ENCODE measurements at places on chromosomes 2 and 18. TPM values are rescaled to one million over a fixed set of nuclear protein-coding genes. Genes with fewer than 3 reads are reported as not detected.

DNA sequence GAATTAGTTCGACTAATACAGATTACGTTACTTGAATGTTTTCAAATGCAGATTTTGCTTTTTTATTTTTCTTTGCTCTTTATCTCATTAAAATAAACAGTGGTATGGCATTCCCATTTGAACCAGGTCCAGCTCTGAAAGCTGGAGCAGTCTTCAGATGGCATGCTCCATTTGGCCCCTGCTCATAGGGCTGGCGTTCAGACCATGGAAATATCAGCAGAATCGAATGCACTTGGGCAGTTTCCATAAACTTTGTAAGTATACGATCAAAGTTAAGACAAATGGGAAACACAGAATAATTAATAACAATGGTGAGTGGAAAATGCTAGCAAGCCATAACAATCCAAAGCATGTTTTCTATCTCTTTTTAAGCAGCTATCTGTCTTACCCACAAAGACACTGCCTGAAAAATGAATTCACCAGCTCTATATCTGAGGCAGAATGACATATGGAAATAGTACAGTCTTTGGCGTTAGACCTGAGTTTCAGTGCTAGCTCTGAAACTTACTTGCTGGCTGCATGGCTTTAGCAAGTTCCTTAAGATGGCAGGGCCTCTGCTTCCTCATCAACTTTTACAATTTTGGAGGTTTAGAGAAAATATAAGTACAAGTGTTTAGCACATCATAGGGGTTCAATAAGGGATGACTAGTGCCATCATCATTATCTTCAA is 131.6 kb downstream of the BCL2 start:
- no peak overlapping the region for H3K4me3 ChIP-seq
- peaks cover 57% of the 10 kb centered on the region for H3K4me1 ChIP-seq
- peak overlapping the region; percentile 17 for H3K27ac ChIP-seq
- DNase-seq: no peak
- no peaks in the 10 kb centered on the region for H3K36me3 ChIP-seq

- DNase-seq: no peak
- no peak overlapping the region for H3K4me3 ChIP-seq
- no peaks in the 10 kb centered on the region for H3K27me3 ChIP-seq
- no peaks in the 10 kb centered on the region for H3K4me1 ChIP-seq
Measured at GRCh38 chr18:11020161-11020853, 129.1 kb downstream of the PIEZO2 start.

GRCh38 chr18:6734726-6735430 is 5.4 kb downstream of the ARHGAP28 start:
- no peak overlapping the region for H3K4me3 ChIP-seq
- H3K27ac ChIP-seq: peak overlapping the region; percentile 40
- H3K27me3 ChIP-seq: peaks cover 5% of the 10 kb centered on the region
- DNase-seq: no peak
- no peaks in the 10 kb centered on the region for H3K4me1 ChIP-seq

DNA sequence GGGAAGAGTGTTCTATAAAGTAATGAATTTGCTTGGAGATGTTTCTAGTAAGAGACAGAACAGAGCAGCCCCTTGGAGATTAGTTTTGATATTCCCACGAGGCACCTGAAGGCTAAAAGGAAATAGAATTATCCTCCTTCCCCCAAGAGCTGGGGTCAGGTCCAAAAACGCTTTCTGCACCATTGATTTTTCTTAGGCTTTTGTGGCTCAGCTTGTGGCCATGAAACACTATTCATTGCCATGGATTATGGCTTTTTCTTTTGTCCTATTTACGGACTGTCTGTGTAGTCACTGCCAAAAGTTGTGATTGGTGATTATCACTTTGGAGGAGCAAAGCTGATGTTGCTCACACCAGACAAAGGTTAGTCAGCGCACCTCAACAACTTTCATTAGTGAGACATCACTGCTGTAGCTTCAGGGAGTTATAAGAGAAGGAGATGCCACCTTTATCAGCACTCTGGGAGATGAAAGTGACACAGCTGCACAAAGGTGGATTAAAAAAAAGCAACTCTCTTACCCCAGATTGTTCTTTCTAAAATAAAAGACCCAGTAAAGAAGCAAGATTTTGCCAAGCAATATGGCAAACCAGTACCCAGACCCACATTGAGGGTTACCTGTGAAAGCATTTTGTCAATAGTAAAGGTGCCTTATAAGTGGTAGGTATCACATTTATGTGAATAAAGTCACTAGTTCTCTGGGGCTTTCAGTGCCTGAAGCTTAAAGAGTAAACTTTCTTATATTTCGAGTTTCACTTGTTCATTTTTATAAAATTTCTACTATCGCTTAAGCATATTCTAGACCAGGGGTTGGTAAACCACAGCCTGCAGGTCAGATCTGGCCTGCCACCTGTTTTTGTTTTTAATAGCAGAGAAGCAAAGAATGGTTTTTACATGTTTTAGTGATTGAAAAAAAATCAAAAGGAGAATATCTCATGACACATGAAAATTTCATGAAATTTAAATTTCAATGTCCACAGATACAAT is 10.6 kb downstream of the CXCR4 start:
- no peak overlapping the region for H3K27ac ChIP-seq
- H3K4me1 ChIP-seq: no peaks in the 10 kb centered on the region
- H3K27me3 ChIP-seq: peaks cover 3% of the 10 kb centered on the region

DNA sequence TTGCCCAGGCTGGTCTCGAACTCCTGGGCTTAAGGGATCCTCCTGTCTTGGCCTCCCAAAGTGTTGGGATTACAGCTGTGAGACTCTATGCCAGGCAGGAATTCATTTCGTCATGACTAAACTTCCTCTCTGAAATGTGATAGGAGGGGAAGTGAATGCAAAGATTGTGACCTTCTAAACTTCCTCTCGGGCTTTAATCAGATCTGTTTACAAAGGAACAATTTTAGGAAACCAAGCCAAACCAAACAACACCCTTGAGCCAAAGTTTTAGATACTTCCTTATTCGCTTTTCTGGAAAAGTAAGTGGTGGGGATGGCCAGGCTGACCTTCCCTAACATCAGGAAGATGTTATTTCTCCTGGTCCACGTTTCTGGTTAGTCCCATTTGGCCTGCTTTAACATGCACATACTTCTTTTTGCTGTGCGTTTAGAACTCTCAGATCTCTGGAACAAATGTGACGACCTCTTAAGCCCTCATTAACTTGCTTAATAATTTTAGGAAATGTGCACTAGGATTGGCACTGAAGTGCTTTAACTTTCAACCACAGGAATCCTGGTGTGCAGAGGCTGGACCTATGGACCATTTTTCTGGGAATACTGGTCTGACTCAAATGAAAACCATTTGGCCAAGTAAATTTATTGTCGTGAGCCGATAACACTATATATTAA is 33.2 kb upstream of the YES1 start:
- no peak overlapping the region for H3K4me3 ChIP-seq
- no peaks in the 10 kb centered on the region for H3K27me3 ChIP-seq
- no peaks in the 10 kb centered on the region for H3K36me3 ChIP-seq
- no peak for DNase-seq
- H3K4me1 ChIP-seq: peaks cover 19% of the 10 kb centered on the region

GRCh38 chr18:24810561-24811305 is 350.3 kb downstream of the HRH4 start:
- DNase-seq: peak; percentile 71
- peak overlapping the region; percentile 64 for H3K27ac ChIP-seq
- H3K4me3 ChIP-seq: no peak overlapping the region
- no peaks in the 10 kb centered on the region for H3K36me3 ChIP-seq

DNA sequence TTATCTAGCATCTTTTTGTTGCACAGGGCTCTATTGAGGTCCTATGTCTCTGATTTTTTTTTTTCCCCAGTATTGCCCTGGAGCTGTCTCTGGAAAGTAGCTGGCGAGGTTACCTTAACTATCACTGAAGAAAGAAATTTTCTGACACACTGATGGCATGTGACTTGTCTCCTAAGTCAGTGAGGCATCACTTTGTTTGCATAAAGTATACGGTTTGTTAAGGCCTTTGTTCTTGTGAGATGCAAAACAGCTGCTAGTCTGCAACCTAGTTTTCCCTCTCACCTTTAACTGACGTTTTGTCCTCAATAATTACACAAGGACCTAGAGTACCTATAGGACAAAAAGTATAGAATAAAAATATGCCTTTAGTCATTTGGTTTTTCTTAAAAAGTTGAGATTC is 41.8 kb downstream of the UBXN4 start:
- no peak for DNase-seq
- H3K4me1 ChIP-seq: no peaks in the 10 kb centered on the region
- peaks cover 61% of the 10 kb centered on the region for H3K36me3 ChIP-seq
- H3K27ac ChIP-seq: no peak overlapping the region
- H3K27me3 ChIP-seq: no peaks in the 10 kb centered on the region

- no peak for DNase-seq
- H3K27ac ChIP-seq: no peak overlapping the region
- H3K27me3 ChIP-seq: no peaks in the 10 kb centered on the region
- no peaks in the 10 kb centered on the region for H3K36me3 ChIP-seq
- H3K4me3 ChIP-seq: no peak overlapping the region
Measured at GRCh38 chr2:184444623-184445223, 153.6 kb upstream of the ZNF804A start.

DNA sequence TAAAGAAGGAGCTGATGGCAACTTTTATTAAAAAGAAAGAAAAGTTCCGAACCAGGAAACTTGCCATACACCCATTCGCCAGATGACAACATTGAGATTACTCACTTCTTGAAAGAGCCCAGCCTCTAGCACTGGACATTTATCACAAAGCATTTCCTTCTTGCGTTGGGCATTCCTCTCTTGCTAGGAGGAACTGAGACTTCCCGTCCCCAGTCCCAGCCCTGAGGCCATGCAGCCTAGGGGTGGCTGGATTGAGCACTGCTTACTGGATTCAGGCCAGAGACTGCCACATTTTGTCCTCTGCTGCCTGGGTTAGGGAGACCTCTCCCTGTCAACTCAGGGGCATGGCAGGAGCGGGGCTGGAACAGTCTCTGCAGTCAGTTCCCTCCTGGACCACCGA is 80.1 kb downstream of the SDC1 start:
- H3K36me3 ChIP-seq: no peaks in the 10 kb centered on the region
- H3K27ac ChIP-seq: no peak overlapping the region
- H3K27me3 ChIP-seq: no peaks in the 10 kb centered on the region
- no peak for DNase-seq
- no peak overlapping the region for H3K4me3 ChIP-seq

DNA sequence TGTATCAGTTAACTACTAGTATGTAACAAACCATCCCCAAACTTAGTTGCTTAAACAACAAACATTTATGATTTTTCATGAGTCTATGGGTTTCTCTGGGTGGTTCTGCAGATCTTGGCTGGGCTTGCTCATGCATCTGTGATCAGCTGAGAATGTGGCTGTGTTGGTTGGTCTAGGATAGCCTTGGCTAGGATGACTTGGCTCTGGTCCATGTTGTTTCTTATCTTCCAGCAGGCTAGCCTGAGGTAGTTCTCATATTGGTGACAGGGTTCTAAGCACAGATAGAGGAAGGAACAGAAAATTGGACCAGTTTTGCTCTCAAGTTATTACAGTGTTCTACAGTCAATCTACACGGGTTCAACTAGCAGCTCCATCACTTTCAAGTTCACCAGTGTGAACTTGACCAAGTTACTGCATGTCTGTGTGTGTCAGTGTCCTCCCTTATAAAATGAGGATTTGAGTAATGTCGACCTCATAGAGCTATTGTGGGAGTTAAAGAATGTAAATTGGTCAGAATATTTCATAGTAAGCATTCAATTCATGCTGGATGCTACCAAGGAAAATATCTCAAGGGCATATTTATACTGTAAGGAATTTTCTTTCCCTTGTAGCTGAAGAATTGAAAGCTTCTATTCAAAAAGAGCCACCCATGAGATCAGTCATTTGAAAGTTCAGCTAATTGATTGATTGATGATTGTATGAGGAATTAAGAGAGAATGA is 65.3 kb downstream of the MYO3B start:
- H3K27me3 ChIP-seq: peaks cover 35% of the 10 kb centered on the region
- H3K4me1 ChIP-seq: no peaks in the 10 kb centered on the region
- no peak for DNase-seq
- no peak overlapping the region for H3K4me3 ChIP-seq

DNA sequence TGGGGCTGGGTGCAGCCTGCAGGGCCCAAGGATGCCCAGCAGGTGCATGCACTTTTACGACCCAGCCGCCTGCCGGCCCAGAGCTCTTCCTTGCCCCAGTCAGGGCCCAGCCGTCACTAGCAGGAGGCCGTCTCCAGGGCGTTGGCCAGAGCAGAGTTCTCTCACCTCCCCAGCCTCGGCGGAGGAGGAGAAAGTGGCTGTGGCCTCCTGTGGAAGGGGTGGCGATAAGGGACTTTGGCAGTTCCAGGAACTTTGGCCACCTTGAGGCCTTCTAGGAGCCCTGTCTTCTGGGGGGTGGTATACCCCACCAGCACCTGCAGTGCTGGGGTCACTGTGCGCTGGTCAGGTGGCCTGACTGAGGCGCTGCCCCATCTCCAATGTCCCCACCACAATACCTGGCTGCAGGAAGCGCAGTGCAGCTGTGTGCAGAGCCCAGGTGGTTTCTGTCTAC is 22.0 kb downstream of the NPPC start:
- no peaks in the 10 kb centered on the region for H3K36me3 ChIP-seq
- peaks cover 20% of the 10 kb centered on the region for H3K27me3 ChIP-seq

- no peak for DNase-seq
- no peak overlapping the region for H3K4me3 ChIP-seq
- H3K4me1 ChIP-seq: no peaks in the 10 kb centered on the region
- H3K36me3 ChIP-seq: no peaks in the 10 kb centered on the region
Measured at GRCh38 chr2:37632310-37632709, 39.1 kb downstream of the CDC42EP3 start.

TTN gene
- 6.2 TPM for total RNA-seq

TCF7L1 gene
- total RNA-seq: 2.9 TPM

GKN2 gene
- total RNA-seq: not detected

AGAP1 gene
- total RNA-seq: 84.2 TPM

CD8B2 gene
- total RNA-seq: not detected

RNU2-63P gene
- total RNA-seq: not detected

GLS gene
- total RNA-seq: 141 TPM

CD207 gene
- 0.95 TPM for total RNA-seq

CYP27A1 gene
- 159 TPM for total RNA-seq

ALPP gene
- not detected for total RNA-seq

All from transverse colon (tissue), 4 donors.